ENCODE measurements at places on chromosomes 7 and 10. TPM values are rescaled to one million over a fixed set of nuclear protein-coding genes. Genes with fewer than 3 reads are reported as not detected.

DNA sequence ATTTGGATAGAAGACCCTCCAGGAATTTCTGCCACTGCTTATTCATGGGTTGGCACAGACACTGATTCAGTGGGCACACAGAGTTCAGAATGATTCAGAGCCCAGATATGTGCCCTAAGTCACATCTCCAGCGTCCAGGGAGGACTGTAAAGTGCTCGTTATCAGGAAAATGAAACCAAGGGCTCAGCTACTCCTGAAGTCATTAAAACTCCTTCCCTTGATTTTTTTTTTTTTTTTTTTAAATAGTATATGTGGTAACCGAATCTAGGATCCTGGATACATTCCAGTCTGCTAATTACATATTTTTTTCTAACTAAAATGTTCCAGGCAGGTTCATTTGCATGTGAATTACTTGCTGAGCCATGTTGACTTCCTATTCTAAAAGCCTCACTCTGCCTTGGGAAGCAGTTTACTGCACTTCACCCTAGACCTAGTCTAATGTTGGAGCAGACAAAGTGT, 34.7 kb downstream of the MET start:
- DNase-seq, result peak; percentile 75

DNA sequence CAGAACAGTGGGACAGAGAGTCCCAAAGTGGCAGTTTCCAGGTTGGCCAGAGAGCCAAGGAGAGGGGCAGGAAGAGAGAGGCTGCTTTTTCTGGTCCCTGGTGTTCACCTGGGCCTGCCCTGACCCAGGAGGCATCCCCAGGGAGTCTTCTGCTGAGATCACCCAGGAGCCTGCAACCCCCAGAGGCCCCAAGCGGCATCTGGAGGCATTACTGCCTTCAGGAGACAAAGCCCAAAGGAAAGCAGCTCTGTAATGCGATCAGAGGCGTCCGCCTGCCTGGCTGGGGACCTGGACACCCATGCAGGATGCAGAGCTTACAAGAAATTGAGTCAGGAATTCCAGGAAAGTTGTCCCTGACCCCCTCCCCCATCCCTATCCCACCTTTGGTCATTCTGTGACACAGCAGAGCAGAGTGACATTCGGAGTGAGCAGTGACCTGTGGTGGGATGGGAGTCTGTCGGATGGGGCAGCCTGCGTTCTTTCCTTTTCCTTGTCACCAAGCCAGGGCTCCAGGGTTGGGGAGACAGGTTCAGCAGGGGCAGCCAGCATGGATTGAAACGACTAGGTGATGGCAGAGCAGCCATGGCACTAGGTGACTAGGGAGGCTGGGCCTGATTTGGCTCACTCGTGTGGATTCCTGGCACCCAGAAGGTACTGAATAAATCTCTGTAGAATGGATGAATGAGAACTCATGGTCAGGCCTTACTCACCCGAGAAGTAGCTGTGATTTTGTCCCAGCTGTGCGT, 10.4 kb downstream of the UNC5B start:
- DNase-seq, result no peak

DNA sequence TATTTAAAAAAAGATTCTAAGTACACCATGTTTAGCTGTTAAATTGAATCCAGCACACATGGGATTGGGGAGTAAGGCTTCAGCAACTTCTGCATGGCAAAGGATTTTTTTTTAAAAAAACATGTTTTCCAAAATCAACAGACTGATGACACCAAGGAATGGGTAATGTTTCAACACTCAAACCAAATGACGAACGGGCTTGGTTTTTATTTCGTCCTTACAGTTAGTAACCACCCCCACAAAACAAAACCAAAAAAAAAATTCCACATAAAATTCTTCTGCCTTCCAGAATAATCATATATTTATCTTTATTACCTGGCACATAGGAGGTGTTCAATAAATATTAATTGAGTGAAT, 45.7 kb downstream of the ICA1 start:
- DNase-seq, result no peak

The GPC2 gene
- total RNA-seq, result 2.3 TPM

DNA sequence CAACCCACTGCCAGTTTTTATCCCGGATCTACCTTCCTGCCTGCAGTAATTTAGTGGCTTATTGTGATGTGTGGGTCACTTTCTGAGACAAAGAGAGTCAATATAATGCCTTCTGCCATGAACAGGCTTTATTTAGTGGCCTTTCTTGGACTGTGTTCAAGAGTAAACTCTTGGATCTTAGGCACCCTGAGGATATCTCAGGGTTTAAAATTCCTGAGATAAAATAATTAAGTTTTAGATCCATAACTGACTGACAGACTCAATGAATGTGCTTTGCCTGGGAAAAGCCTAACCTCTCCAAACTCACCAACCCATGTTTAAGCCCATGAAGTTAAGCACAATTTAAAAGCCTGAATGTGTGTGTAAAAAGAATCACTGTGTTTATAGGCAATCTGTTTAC, 564.3 kb downstream of the LRMDA start:
- no peak for DNase-seq

- DNase-seq, result no peak
Observed at GRCh38 chr10:28721318-28721951, 44.1 kb downstream of the BAMBI start.

DNA sequence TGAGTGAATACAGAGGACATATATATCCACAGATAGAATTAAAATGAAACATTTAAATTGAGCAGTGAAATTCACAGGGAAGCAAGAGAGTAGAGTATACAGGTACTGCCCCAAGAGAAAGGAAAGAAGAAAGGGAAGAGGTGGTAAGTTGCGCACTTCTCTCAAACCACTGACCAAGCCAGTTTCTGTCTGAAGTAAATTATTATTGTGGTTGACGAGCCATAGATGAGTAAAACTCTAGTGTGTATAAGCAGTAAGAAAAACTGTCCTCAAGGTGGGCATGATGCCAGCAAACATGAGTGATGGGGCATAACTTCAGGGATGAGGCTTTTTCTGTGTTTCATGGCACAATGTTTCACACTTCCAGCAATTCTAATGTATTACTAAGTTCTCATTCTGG, 4.4 kb upstream of the BET1 start:
- peak; percentile 13 for DNase-seq

- DNase-seq, result no peak
Observed at GRCh38 chr10:84012831-84013458, 126.4 kb upstream of the GHITM start.

The SPDYE16 gene
- total RNA-seq, result 0.17 TPM

The GPR37 gene
- 20.6 TPM for total RNA-seq

- DNase-seq, result no peak
Observed at GRCh38 chr10:124043310-124044142, 49.9 kb downstream of the CHST15 start.

- peak; percentile 60 for DNase-seq
Observed at GRCh38 chr10:576130-576465, 113.4 kb downstream of the DIP2C start.

The SUN3 gene
- not detected for total RNA-seq

DNA sequence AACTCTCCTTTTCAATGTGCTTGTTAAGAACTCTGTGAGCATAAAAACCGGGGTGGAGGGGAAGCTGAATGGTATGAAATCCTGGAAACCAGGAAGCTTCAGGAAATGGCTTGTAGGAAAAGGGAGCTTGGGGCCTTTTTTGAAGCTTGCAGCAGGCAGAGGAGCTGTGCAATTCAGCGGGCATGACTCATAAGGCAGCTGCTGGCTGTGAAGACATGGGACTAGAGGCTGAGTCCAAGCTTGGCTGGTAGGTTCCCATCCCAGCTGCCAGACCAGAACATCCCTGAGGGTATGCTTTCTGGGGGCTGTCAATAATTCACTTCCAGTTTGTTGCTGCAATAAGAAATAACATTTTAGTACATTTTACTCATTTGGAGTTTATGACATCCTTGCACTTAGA, 36.8 kb upstream of the CDC14C start:
- peak; percentile 0 for DNase-seq

The HOXA7 gene
- 1.2 TPM for total RNA-seq

The EGFR gene
- total RNA-seq, result 36.0 TPM

The LEP gene
- 2.8 TPM for total RNA-seq

The TRIM50 gene
- not detected for total RNA-seq

The SMC3 gene
- 28.8 TPM for total RNA-seq

DNA sequence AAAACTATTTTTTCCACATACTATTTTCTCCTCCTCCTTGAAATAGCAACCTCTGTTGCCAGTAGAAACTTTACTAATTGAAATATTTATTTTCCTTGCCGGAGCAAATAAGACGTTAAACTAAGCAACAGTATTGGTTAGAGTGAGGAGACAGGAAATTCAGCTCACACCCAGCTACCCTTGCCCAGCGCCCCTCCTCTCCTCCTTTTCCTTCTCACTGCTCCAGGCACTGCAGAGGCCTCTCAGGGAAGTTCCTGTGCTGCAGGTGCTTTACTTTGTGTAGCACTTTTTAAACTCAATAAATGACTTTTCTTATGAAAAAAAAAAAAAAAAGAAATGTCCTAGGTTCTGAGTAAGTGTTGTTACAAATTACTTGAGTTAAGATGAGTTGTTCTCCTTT, 134.0 kb downstream of the SEMA3E start:
- no peak for DNase-seq

The FZD1 gene
- 12.6 TPM for total RNA-seq

GRCh38 chr7:22733761-22734160, 6.8 kb downstream of the IL6 start:
- DNase-seq, result no peak

DNA sequence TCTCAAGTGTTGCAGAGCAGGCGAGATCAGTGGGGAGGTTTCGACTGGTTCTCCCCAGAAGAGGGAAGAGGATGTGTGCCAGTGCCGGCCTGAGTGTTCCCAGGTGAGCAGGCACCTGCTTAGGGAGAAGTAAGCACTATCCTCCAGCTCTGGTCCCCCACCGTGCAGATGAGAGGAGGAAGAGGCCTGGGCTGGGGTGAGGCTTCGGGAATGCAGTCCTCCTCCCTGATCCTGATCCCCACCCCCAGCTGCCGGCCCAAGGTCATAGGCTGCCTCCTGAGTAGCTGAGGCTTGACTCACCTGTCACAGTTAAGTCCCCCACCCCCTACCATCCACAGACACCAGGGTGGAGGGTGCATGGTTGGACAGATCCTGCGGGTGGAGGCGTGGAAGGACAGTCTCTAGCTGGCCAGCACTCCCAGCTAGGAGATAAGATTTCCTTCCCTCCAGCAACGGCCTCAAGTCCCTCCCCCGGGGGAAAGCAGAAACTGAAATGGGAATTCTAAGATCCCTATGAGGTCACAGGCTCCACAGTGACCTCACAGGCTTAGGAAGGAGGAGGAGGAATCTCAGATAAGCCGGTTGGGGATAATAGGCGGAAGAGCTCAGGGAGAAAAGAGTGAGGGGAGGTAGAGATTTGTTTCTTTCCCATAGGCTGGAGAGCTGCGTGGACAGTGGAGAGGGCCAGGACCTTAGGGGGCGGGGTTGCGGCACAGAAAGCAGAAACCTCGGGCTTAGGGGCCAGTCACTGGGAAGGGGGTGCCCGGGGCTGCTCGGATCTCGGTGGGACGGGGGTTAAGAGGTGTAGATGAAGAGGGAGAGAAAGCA, 1.0 kb downstream of the LRCH4 start:
- peak; percentile 87 for DNase-seq

GRCh38 chr10:63692220-63692896, 171.2 kb downstream of the REEP3 start:
- DNase-seq, result peak; percentile 41

DNA sequence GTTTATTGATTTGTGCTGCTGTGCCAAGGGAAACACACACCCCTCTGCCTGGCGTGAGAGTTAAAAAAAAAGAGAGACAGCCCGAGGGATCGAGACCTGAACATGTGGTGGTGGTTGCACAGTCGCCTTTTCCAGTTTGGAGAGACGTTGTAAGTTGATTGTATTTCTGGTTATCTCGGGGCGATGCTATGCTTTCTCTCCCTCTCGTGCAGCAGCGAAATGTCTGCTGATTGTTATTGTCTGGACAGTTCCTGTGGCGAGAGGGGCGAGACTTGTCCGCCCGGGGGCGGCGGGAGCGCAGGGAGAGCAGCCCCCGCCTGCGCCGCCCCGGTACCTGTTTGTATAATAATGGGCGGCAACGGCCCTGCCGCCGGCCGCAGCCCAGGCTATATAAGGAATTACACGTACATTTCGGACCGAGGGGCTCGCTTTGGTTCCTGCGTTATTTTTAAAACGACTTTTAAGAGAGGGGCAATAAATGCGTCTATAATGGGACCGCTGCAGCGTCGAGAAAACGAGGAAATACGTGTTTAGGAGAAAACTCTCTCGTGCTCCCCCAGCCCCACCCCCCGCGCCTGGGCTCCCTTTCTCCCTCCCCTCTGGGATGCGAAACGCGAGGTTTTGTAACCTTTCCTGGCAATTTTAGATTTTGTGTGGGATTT, 1.7 kb downstream of the ZEB1 start:
- peak; percentile 66 for DNase-seq

DNA sequence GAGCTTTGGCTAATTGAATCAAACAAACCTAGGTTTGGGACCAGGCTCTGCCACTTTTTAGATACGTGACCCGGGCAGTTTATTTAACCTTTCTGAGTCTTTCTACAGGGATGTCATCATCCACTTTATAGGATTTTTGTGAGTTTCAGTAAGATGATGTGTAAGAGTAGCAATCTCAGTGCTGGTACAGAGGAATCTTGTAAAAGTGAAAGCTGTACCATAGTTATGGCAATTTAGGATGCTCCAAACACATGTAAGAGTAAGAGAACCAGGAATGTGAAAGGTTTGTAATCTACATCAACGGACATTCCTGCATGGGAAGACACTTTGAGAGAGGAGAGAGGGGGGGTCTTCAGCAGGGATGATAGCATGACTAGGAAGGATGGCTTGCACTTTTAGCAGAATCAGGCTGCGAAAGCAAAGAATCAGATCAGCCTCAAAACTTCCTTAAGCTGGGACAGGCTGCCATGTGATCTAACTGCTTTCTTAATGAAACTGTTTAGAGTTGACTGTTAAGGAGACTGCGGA, 968 bp downstream of the NOLC1 start:
- DNase-seq, result peak; percentile 16

- DNase-seq, result no peak
Observed at GRCh38 chr7:6284055-6284400, 11.6 kb upstream of the CYTH3 start.

- no peak for DNase-seq
Observed at GRCh38 chr7:30175180-30175579, 40.4 kb downstream of the MTURN start.

The NEURL1 gene
- total RNA-seq, result not detected

DNA sequence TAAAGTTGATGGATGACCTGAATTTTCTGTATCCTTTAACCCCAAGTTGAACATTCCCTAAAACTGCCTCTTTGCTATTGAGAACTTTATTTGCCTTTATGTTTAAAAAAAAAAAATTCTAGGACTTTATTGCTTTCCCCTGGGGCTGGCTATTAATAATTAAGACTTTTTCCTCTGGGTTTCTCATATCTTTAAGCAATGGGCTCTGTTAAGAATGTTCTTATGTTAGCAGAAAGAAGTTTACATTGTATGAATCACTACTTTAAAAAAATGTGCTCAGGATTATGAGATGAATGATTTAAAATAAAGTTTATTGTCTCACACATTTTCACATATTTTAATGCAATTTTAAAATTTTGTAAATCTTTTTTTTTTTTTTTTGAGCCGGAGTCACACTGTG, 19.5 kb downstream of the TAX1BP1 start:
- no peak for DNase-seq

The SH2D4B gene
- total RNA-seq, result not detected

- no peak for DNase-seq
Observed at GRCh38 chr7:120190109-120190508, 82.9 kb upstream of the KCND2 start.

GRCh38 chr7:108088729-108089128, 41.4 kb downstream of the LAMB4 start:
- peak; percentile 44 for DNase-seq
